CD8-positive, alpha-beta memory T cell (primary cell): ENCODE measurements at places on chromosomes 2 and 18.

GRCh38 chr18:63131106-63131958, 188.2 kb downstream of the BCL2 start:
- no peak overlapping the region for H3K27ac ChIP-seq
- H3K4me3 ChIP-seq: no peak overlapping the region
- H3K27me3 ChIP-seq: no peaks in the 10 kb centered on the region

DNA sequence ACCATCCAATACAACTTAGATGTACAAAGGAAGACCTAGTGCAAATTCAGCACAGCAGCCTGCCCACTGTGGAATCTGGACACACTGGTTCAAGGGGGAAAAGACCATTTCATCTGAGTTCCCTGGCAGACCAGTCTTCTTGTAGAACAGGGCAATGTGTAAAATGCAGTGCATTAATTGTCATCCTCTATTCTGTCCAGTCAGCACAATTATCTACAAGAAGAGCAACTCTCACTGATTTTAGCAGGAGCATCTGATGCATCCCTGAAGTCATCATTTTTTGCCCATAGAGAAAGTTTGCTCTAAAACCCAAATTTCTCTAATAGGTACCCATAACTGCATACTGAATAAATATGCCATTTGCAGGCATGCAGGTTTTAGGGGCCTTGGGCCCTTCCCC, 81.8 kb upstream of the LYPD1 start:
- no peak for DNase-seq
- H3K4me3 ChIP-seq: no peak overlapping the region
- no peaks in the 10 kb centered on the region for H3K4me1 ChIP-seq
- no peak overlapping the region for H3K27ac ChIP-seq

DNA sequence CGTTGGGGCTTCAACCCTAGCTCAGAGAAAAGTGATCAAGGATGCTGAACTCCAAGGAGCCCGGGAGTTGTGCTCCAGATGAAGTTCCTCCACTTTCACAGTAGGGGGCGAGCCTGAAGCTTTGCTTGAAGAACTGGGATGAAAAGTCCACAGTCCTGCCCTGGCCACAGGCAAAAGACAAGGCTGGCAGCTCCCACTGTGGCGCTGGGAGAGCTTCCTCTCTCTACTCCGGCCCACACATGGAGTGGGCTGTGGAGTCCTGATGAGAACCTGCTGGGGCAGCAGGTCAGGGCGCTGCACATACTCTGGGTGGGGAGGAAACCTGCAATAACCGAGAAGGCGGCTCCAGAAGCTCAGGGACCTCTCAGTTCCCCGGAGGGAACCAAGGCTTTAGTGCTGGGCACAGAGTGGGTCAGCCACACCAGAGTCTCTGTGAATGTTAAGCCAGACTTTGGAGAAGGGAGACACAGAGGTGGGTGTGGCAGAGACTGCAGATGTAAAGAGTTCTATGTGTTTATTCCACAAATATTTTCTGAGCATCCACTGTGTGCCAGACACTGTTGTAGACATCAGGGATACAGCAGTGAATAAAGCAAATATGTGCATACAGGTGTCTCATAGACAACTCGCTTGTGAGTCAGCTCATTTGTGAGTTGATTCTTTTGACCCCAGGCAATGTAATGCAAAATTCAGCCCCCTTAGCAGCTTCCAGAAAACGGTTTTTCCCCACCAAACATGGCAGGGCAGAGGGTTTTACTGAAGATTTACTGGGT, 48.0 kb upstream of the MRPL33 start:
- no peaks in the 10 kb centered on the region for H3K36me3 ChIP-seq
- no peak overlapping the region for H3K27ac ChIP-seq
- no peaks in the 10 kb centered on the region for H3K4me1 ChIP-seq

DNA sequence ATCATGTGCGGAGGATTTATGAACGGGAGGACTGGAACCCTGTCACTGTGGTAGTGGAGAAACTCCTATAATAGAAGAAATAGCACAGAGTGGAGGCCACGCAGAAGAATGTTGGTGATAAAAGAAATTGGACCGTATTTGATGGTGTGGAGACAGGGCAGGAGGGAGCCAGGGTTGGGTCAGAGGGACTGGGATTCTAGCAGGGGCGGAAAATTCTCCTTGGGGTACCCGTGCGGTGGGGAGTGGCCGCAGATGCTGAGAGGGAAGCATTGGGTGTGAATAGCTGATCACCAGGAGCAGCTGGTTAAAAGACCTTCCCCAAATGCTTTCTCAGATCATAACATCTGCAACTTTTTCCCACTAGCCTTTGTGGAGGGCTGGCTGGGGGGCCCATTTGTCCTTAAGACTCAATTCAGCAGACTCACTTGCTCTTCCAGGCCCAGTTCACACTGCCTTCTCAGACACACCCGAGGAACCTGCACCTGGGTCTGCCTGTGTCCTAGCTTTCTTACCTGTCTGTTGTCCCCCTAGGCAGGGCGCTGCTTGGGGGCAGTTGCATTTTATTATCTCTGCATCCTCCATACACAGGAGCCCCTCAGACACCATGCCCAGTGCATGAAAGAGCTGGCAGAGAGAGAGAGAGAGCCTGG, 7.1 kb downstream of the SH3BP4 start:
- H3K4me1 ChIP-seq: no peaks in the 10 kb centered on the region
- no peak for DNase-seq

DNA sequence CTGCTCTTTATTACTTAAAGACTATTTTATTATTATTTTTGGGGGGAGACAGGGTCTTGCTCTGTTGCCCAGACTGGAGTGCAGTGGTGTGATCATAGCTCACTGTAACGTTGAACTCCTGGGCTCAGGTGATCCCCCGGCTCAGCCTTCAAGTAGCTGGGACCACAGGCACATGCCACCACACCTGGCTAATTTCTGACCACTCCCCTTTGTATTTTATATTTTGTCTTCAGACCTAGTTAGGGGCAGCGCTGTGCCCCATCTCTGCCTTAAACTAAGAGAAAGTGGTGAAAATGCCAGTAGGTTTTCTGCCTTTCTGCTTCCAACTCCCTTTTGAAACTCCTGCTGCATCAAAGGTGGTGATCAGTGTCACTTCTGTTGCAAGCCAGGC, 82.5 kb downstream of the LPIN1 start:
- H3K4me3 ChIP-seq: no peak overlapping the region
- H3K4me1 ChIP-seq: peaks cover 22% of the 10 kb centered on the region
- no peak for DNase-seq
- no peak overlapping the region for H3K27ac ChIP-seq

DNA sequence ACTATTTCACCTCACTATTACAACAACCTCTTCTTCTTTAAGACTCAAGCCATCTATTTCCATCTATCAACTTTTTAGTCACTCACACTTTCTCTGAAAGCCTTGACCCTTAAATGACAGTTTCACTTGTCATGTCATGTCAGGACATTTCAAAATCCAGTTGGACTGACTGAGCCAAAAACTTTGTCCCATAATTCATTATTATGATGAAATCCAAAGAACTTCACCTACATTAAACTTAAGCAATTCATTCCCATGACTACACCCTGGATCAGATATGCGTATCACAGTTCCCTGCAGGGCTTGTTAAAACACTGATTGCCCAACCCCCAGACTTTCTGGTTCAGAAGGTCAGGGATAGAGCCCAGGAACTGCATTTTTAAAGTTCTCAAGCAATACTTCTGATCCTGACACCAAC, 26.5 kb downstream of the LDAH start:
- H3K36me3 ChIP-seq: no peaks in the 10 kb centered on the region
- H3K4me3 ChIP-seq: no peak overlapping the region
- no peak overlapping the region for H3K27ac ChIP-seq
- no peaks in the 10 kb centered on the region for H3K27me3 ChIP-seq
- H3K4me1 ChIP-seq: no peaks in the 10 kb centered on the region
- no peak for DNase-seq

- DNase-seq: no peak
- H3K27ac ChIP-seq: no peak overlapping the region
- H3K4me3 ChIP-seq: no peak overlapping the region
- no peaks in the 10 kb centered on the region for H3K27me3 ChIP-seq
- peaks cover 16% of the 10 kb centered on the region for H3K4me1 ChIP-seq
Observed at GRCh38 chr2:8346208-8346607, 335.6 kb upstream of the ID2 start.

DNA sequence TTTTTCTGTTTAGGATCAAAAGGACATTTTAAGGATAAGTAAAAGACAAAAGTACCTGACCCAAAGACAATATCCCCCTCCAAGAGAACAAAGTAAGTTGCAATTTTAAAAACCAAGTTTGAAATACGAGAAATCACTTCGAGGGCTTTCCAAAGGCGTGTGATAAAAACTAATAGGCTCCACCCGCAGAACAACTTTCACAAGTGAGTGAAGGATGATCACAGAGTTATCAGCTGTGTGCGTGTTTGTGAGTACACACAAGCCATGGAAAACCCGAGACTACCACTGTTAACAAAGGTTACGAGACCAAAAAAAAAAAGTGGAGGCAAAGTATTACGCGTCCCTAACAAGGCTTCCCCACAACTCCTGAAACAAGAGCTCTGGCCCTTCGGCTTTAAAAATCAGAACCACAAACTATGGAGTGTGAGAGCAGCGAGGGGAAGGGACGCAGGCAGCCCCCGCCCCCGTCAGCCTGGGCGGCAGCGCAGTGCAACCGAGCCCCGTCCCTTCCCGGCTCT, 719 bp downstream of the SMAD2 start:
- no peaks in the 10 kb centered on the region for H3K36me3 ChIP-seq
- H3K4me1 ChIP-seq: peaks cover 62% of the 10 kb centered on the region
- no peaks in the 10 kb centered on the region for H3K27me3 ChIP-seq
- H3K4me3 ChIP-seq: peak overlapping the region; percentile 66
- H3K27ac ChIP-seq: peak overlapping the region; percentile 66

DNA sequence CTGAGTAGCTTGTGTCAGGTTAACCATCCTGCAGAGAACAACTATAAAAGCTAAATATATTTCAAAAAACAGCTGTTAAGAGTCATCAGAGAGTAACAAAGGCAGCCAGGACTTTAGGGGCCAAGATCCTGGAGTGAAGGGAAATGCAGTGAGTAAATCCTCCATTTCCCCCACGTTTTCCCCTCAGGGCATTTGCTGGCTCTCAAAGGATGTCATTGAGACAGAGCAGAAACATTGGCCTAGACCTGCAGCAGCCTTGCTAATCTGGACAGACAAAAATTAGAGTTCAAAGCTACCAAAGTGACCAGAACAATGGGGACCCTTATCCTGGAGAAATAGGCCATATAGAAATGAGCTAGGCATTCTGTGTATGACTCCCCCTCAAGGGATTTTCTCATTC, 21.1 kb upstream of the KLHL29 start:
- no peaks in the 10 kb centered on the region for H3K36me3 ChIP-seq
- H3K4me1 ChIP-seq: no peaks in the 10 kb centered on the region
- no peak for DNase-seq
- peaks cover 3% of the 10 kb centered on the region for H3K27me3 ChIP-seq
- H3K27ac ChIP-seq: no peak overlapping the region

DNA sequence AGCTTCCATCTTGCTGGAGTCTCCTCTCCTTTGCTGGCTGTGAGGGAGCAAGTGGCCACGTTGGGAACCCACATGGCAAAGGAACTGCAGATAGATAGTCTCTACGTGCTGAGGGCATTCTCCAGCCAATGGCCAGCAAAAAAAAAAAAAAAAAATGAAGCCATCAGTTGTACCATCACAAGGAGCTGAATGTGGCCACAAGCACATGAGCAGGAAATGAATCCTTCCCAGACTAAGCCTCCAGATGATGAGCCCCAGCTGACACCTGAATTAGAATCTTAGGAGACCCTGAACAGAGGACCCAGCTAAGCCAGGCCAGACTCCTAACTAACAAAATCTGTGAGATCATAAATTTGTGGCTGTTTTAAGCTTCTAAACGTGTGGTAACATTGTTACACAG, 57.9 kb downstream of the SPIRE1 start:
- no peaks in the 10 kb centered on the region for H3K27me3 ChIP-seq
- peaks cover 7% of the 10 kb centered on the region for H3K4me1 ChIP-seq
- DNase-seq: no peak
- no peak overlapping the region for H3K4me3 ChIP-seq
- H3K36me3 ChIP-seq: no peaks in the 10 kb centered on the region
- no peak overlapping the region for H3K27ac ChIP-seq

DNA sequence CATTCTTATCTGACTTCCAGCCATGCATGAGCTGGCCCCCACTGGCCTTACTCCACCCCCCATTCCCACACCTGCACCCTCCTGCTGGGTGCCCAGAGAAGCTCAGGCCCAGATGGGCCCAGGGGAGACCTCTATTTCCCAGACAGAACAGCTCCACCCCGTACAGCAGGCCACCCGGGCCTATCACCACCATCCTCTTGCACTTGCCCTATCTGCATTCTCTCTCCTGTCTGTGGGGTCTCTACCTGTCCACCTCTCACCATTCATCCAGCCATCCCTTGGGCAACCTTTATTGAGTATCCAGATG, 25.3 kb upstream of the TNS1 start:
- no peaks in the 10 kb centered on the region for H3K36me3 ChIP-seq
- H3K27me3 ChIP-seq: no peaks in the 10 kb centered on the region
- no peak overlapping the region for H3K27ac ChIP-seq
- no peaks in the 10 kb centered on the region for H3K4me1 ChIP-seq
- no peak overlapping the region for H3K4me3 ChIP-seq

- no peaks in the 10 kb centered on the region for H3K36me3 ChIP-seq
- H3K4me3 ChIP-seq: no peak overlapping the region
- H3K27ac ChIP-seq: no peak overlapping the region
Observed at GRCh38 chr2:26590508-26590907, 50.7 kb downstream of the CIB4 start.

GRCh38 chr2:36555789-36556188, 42.2 kb downstream of the FEZ2 start:
- H3K27ac ChIP-seq: no peak overlapping the region
- H3K4me1 ChIP-seq: no peaks in the 10 kb centered on the region
- no peak overlapping the region for H3K4me3 ChIP-seq

DNA sequence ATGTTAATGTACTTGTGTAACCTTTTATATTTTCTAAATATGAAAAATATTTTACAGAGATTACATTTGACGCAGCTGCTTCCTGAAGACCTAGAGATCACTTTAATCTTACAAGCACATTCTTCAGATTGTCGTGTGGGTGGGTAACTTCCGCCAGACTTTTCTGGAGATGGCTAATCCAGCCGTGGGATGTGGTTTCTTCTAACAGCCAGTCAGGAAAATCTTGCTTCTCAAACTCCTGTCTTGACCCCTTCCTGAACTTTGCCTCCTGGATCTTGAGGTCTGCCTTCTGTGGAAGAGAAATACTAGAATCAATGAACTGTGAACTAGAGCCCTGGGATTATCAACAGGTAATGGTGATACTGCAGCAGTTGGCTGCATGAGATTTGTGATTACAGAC, 401.6 kb upstream of the TNP1 start:
- no peak for DNase-seq
- H3K27me3 ChIP-seq: no peaks in the 10 kb centered on the region
- H3K27ac ChIP-seq: no peak overlapping the region
- H3K36me3 ChIP-seq: no peaks in the 10 kb centered on the region
- no peaks in the 10 kb centered on the region for H3K4me1 ChIP-seq

DNA sequence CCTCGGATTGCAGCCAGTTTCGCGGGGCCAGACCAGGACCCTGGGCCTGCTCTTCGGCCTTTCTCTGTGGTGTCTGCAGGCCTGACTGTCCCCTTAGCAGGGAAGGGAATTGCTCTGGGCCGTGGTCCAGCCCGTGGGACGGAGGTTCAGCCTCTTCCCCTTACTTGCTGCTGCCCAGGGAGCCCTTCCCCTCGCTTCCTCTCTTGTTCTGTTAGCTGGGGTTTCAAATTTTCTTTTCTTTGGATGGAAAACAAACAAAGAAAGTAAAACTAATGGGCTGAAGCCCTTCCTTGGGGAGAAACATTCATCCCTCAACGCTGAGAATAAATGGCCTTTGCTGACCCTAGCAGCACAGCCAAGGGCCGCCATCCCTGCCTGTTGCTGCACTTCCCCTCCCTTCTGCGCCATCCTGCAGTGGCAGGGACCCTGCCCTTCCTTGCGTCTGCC, 52.4 kb downstream of the ASAP2 start:
- no peaks in the 10 kb centered on the region for H3K36me3 ChIP-seq
- H3K27ac ChIP-seq: no peak overlapping the region
- H3K4me3 ChIP-seq: no peak overlapping the region
- no peaks in the 10 kb centered on the region for H3K4me1 ChIP-seq
